Gastrocnemius medialis (tissue), 4 donors: ENCODE measurements at places on chromosomes 4 and X. TPM values are rescaled to one million over a fixed set of nuclear protein-coding genes. Genes with fewer than 3 reads are reported as not detected.

TET2 gene
- 18.0 TPM for total RNA-seq

SHROOM2 gene
- 0.22 TPM for total RNA-seq

- DNase-seq = no peak
- peaks cover 21% of the 10 kb centered on the region for H3K27me3 ChIP-seq
- H3K4me3 ChIP-seq = peak overlapping the region; percentile 49
- peaks cover 6% of the 10 kb centered on the region for H3K4me1 ChIP-seq
- H3K27ac ChIP-seq = peak overlapping the region; percentile 46
- no peaks in the 10 kb centered on the region for H3K36me3 ChIP-seq
Measured at GRCh38 chr4:163344147-163345125, 744 bp downstream of the NPY5R start.

DNA sequence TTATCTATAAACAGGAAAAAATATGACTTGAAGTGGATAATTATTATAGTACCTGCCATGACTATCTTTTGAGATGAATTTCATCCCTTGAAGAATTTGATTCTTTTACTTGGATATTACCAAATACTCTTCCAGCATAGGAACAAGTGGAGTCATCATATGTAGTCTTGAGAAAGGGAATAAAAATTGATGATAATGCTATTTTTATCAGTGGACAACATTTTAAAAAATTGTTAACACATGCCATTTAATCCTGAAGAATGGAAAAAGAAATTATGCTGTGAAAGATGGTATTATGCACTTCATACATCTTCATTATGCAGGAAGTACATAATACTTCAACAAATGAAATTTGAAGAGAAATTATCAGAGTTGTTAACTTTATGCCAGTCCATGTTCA lies 83.6 kb downstream of the ITIH6 start:
- no peak overlapping the region for H3K27ac ChIP-seq
- no peaks in the 10 kb centered on the region for H3K27me3 ChIP-seq
- no peaks in the 10 kb centered on the region for H3K36me3 ChIP-seq
- no peaks in the 10 kb centered on the region for H3K4me1 ChIP-seq
- H3K4me3 ChIP-seq = no peak overlapping the region

- DNase-seq = no peak
- no peak overlapping the region for H3K4me3 ChIP-seq
- H3K36me3 ChIP-seq = peaks cover 5% of the 10 kb centered on the region
- no peak overlapping the region for H3K27ac ChIP-seq
- no peaks in the 10 kb centered on the region for H3K27me3 ChIP-seq
Measured at GRCh38 chr4:67436742-67437141, 108.6 kb downstream of the CENPC start.
